Neural progenitor cell (in vitro differentiated cells): ENCODE measurements at places on chromosomes 2 and 18. TPM values are rescaled to one million over a fixed set of nuclear protein-coding genes. Genes with fewer than 3 reads are reported as not detected.

COLEC12 gene
- 2.0 and 2.1 TPM in 2 replicates for total RNA-seq

GRCh38 chr2:3291113-3291512 is 86.5 kb downstream of the EIPR1 start:
- H3K4me3 ChIP-seq = no peak overlapping the region
- H3K27ac ChIP-seq = no peak overlapping the region
- H3K27me3 ChIP-seq = no peaks in the 10 kb centered on the region

DNA sequence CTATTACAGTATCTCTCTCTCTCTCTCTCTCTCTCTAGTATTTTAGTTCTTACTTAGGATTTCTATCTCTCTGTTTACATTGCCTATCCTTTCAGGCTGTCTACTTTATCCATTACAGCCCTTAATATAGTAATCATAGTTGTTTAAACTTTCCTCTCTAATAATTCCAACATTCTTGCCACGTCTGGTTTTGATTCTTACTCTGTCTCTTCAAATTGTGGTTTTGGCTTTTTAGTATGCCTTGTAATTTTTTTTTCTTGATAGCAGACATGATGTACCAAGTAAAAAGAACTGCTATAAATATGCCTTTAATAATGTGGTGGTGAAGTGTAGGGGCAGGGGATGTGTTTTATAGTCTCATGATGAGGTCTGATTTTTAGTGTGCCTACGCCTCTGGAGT is 1809.5 kb upstream of the CELF4 start:
- H3K4me1 ChIP-seq = peaks cover 5% of the 10 kb centered on the region
- H3K4me3 ChIP-seq = no peak overlapping the region
- DNase-seq = no peak
- H3K36me3 ChIP-seq = no peaks in the 10 kb centered on the region
- H3K27ac ChIP-seq = no peak overlapping the region
- H3K27me3 ChIP-seq = no peaks in the 10 kb centered on the region

GRCh38 chr2:46488389-46488788 is 9.0 kb downstream of the TMEM247 start:
- no peaks in the 10 kb centered on the region for H3K36me3 ChIP-seq
- no peak overlapping the region for H3K27ac ChIP-seq
- H3K4me1 ChIP-seq = peaks cover 27% of the 10 kb centered on the region
- H3K4me3 ChIP-seq = no peak overlapping the region
- peaks cover 10% of the 10 kb centered on the region for H3K27me3 ChIP-seq

NEU4 gene
- 1.2 TPM in 1 of 2 replicates, not detected in the other for total RNA-seq

SGO2 gene
- total RNA-seq = 46.4 and 83.8 TPM in 2 replicates
